Left cardiac atrium (tissue), 4 donors: ENCODE measurements at places on chromosomes 4 and X.
A peak's percentile ranks its signal among the peaks of the same experiment; 100 is the strongest.

DNA sequence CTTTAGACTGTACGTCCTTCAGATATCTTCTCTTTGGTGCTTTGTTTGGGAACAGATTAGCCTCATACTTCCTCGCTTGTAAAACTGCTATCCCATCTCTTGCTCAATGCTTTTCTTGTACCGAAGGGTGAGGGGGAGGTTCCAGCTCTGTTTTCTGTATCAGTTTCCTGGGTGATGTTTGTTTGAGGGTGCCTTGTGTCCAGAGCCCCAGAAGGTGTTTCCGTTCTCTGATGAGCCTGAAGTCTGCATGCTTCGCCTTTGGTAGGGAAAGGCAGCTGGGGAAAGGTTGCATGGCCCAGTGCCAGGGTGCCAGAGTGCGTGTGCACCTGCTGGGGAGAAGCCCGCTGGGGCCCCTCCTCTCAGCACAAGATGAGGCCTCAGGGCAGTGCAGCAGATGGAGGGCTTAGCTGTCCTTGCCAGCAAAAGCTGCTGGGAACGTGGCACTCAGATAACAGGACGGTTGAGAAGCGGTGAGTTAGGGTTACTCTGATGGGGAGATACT, 73.7 kb downstream of the TBL1X start:
- DNase-seq = no peak

DNA sequence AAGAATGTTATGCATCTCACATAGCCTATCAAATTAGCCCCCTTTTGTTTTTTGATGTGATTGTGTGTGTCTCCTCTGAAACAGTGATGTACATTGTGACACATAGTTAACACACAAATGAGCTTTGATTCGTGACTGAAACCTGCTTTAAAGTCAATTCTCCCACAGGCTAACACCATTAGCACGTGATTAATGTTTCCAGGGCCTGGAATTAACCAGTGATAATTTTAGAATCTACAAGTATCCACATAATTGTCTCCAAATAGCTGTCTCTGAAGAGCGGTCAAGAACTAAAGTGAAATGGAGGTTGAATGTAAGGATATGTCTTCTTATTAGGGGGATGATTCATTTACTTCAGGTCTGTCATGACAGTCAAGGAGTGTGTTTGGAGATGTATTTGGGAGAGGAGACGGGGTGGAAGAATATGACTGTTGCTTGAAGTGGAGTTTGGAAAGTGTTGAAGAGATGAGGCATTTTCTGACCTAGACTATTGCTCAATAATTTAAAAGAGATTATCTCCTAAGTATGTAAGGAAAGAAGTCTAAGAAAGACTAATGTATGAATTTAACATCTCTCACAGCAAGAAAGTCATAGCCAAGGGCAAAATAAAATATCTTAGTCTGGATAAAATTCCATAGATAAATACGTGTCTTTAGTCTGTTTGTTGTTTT, 13.7 kb upstream of the RASGEF1B start:
- no peak for DNase-seq

- no peak for DNase-seq
These were observed 37.0 kb upstream of the NSG1 start for GRCh38 chr4:4349867-4350266.

- no peak for DNase-seq
These were observed 21.4 kb upstream of the CLGN start for GRCh38 chr4:140448830-140449229.

DNA sequence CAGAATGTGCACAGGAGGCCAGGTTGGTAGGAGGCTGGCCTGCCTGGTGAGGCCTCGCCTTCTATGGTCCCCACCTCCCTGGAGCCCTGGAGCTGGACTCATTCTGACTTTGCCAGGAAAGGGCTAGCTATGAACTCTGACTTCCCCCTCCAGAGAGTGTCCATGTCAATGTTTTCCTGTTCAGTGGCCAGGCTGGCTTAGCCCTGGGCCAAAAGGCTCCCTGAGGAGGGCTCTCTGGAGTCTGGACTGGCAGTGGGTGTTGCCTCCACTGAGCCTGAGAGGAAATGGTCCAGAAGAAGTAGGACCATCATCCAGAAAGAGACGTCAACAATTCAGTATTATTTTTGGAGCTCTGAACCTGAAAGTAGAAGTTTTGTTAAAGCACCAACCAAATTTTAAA, 178.7 kb downstream of the CHIC2 start:
- peak; percentile 57 for DNase-seq
